PC-3 (cell line): ENCODE measurements at places on chromosomes 4 and X. TPM values are rescaled to one million over a fixed set of nuclear protein-coding genes. Genes with fewer than 3 reads are reported as not detected.

DNA sequence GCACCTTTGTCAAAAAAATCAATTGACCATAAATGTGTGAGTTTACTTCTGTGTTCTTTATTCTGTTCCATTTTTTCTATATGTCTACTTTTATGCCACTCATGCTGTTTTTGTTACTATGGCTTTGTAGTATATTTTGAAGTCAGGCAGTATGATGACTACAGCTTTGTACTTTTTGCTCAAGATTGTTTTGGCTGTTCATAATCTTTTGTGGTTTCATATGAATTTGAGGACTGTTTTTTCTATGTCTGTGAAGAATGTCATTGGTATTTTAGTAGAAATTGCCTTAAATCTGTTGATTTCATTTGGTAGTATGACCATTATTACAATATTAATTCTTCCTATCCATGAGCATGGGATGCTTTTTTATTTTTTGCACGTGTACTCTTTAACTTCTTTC lies 346.8 kb downstream of the PPP3CA start:
- H3K36me3 ChIP-seq = no peaks in the 10 kb centered on the region
- H3K4me1 ChIP-seq = no peaks in the 10 kb centered on the region
- no peaks in the 10 kb centered on the region for H3K27me3 ChIP-seq
- no peak overlapping the region for H3K27ac ChIP-seq

The GYPE gene
- not detected in 2 replicates for total RNA-seq

The CLCN4 gene
- 13.7 and 16.3 TPM in 2 replicates for total RNA-seq

GRCh38 chr4:110059556-110060191 lies 138.7 kb downstream of the ELOVL6 start:
- no peaks in the 10 kb centered on the region for H3K27me3 ChIP-seq
- peaks cover 34% of the 10 kb centered on the region for H3K4me1 ChIP-seq
- peak overlapping the region; percentile 26; the same call in 1 of the 2 replicates for H3K27ac ChIP-seq
- no peaks in the 10 kb centered on the region for H3K36me3 ChIP-seq

The CDX4 gene
- not detected in 2 replicates for total RNA-seq

DNA sequence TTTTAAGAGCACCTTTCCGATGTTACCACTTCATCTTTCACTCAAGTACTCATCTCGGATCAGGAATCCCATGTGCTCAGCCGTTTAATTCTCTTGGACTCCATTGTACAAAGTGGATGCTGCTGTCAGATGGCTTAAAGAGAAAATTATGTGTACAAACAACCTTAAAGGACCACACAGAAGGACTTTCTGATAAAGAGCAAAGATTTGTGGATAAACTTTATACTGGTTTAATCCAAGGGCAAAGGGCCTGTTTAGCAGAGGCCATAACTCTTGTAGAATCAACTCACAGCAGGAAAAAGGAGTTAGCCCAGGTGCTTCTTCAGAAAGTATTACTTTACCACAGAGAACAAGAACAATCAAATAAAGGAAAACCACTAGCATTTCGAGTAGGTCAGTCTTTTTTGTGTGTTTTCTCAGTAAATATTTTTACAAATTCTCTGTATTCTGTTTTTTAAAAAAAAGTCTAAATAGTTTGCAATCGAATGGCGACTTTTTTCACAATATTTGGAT lies 20.1 kb downstream of the MMAA start:
- H3K27ac ChIP-seq = no peak overlapping the region
- DNase-seq = no peak
- no peaks in the 10 kb centered on the region for H3K27me3 ChIP-seq
- H3K4me1 ChIP-seq = no peaks in the 10 kb centered on the region
- H3K4me3 ChIP-seq = no peak overlapping the region
- H3K36me3 ChIP-seq = no peaks in the 10 kb centered on the region

DNA sequence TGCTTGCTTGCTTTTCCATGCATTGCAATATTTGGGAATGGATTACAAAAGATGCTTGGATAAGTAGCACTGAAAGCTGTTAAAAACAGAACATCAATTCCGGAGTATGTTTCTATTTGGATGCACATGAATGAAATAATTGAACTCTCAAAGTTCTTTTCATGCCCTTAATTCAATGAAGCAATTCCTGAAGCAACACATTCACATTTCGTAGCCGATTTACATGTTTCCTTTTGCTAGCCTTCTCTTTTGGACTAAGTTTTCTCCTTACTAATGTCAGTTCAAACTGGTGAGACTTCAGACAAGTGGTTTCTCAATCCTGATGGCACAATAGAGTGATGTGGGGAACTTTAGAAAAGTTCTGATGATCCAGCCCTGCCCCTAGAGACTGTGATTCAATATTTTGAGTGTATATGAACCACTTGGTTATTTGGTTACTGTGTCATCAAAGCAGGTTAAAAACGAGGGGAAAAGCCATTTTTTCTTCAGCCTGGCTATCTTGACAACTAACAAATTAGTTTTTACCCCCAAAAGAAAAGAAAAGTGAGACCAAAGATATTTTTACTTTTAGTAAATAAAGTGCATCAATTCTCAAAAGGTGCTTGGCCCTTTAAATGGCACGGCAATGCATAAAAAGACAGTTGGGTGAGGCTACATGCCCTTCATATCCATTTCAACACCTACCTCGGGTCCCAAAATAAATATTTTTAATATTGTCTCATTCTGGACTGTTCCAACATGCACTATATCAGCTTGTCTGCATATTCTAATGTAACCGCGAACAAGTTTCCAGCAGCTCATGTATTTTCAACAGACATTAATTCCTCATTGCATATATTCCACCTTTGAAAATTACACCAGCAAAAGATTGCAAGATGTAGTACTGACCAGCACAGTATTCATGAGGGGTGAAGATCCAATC lies 90.1 kb upstream of the RPL34 start:
- H3K4me1 ChIP-seq = no peaks in the 10 kb centered on the region
- DNase-seq = no peak
- no peaks in the 10 kb centered on the region for H3K36me3 ChIP-seq
- no peak overlapping the region for H3K4me3 ChIP-seq
- no peak overlapping the region for H3K27ac ChIP-seq

DNA sequence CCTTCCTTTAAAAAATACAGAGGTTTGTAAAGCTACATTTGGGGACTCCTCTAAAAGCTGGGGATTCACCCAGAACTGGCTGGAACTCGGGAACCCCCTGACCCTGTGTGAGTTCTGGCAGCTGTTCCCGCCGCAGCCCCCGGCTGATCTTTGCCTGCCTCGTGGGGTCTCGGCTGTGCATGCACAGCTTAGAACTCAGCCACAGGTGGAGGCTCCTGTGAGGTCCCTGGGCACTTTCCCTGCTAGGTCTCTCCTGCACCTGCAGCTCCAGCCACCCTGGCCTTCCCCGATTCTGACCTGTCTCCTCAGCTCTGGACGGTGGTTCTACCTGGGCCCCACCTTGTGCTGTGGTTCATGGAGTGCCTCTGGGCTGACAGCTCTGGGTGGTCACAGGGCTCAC lies 48.6 kb upstream of the HGFAC start:
- no peaks in the 10 kb centered on the region for H3K36me3 ChIP-seq
- no peak overlapping the region for H3K4me3 ChIP-seq
- no peaks in the 10 kb centered on the region for H3K27me3 ChIP-seq
- no peak overlapping the region for H3K27ac ChIP-seq
- DNase-seq = no peak

DNA sequence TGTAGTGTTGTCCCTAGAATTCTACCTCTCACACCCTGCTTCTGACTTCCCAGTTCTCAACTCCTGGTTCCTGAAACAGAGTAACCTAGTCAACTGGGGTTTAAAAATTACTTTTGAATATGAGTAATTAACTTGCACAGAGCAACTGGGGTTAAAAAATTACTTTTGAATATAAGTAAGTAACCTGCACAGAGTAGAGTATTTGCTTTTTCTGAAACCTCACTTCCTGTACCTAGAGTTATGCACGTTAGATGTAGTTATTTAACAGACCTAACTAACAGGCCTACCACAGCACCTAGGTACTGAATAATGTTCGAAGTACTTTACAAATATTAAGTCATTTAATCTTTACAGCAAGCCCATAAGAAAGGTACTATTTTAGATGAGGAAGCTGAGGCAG lies 32.9 kb downstream of the SLC39A8 start:
- no peak overlapping the region for H3K4me3 ChIP-seq
- DNase-seq = no peak
- H3K4me1 ChIP-seq = no peaks in the 10 kb centered on the region
- H3K27me3 ChIP-seq = no peaks in the 10 kb centered on the region

The FRMPD4 gene
- total RNA-seq = 0.15 and 0.23 TPM in 2 replicates

The ADRA2C gene
- total RNA-seq = 0.52 TPM in 1 of 2 replicates, not detected in the other

GRCh38 chr4:171157462-171158082 lies 655.6 kb upstream of the GALNTL6 start:
- no peak overlapping the region for H3K4me3 ChIP-seq
- DNase-seq = no peak
- no peaks in the 10 kb centered on the region for H3K4me1 ChIP-seq
- H3K27ac ChIP-seq = no peak overlapping the region

- no peak for DNase-seq
- no peaks in the 10 kb centered on the region for H3K27me3 ChIP-seq
- H3K36me3 ChIP-seq = peaks cover 4% of the 10 kb centered on the region; the same call in 1 of the 2 replicates
- no peak overlapping the region for H3K27ac ChIP-seq
Measured at GRCh38 chr4:1231637-1232360, 17.1 kb downstream of the CTBP1 start.

The ZNF595 gene
- 7.4 TPM in 2 replicates for total RNA-seq

DNA sequence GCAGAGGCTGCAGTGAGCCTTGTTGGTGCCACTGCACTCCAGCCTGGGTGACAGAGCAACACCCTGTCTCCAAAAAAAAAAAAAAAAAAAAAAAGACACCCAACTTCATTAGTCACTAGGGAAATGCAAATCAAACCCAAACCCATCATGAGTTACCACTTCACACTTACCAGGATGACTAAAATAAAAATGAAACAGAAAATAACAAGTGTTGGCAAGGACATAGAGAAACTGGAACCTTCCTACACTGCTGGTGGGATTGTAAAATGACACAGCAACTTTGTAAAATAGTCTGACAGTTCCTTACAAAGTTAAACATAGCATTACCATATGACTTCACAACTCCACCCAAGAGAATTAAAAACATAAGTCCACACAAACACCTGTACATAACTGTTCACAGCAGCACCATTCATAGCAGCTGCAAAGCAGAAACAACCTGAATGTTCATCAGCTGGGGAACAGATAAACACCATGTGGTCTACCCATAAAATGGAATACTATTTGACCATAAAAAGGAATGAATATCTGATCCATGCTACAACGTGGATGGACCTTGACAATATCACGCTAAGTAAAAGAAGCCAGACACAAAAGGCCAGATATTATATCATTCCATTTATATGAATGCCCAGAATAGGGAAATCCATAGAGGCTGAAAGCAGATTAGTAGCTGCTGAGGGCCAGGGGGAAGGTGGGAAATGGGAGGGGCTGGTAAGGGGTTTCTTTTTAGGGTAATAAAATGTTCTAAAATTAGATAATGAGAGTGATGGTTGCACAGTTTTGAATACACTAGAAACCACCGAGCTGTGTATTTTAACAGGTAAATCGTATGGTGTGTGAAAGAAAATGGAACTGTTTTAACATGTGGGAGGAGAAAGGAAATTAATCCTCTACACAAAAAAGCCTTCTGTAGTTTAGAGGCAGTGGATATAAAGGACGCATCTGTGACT lies 18.3 kb downstream of the CD99L2 start:
- DNase-seq = no peak
- no peak overlapping the region for H3K27ac ChIP-seq
- H3K4me3 ChIP-seq = no peak overlapping the region
- 0 out of 2 replicates have a peak, but pooled peaks cover 7% of the 10 kb centered on the region for H3K36me3 ChIP-seq
- H3K4me1 ChIP-seq = no peaks in the 10 kb centered on the region

The FAT4 gene
- total RNA-seq = 0.95 and 1.4 TPM in 2 replicates

GRCh38 chrX:6095469-6095868 lies 133.2 kb downstream of the NLGN4X start:
- H3K36me3 ChIP-seq = no peaks in the 10 kb centered on the region
- H3K27ac ChIP-seq = no peak overlapping the region
- H3K4me3 ChIP-seq = no peak overlapping the region

- H3K4me1 ChIP-seq = no peaks in the 10 kb centered on the region
- DNase-seq = no peak
- no peak overlapping the region for H3K27ac ChIP-seq
- no peak overlapping the region for H3K4me3 ChIP-seq
- no peaks in the 10 kb centered on the region for H3K36me3 ChIP-seq
- H3K27me3 ChIP-seq = no peaks in the 10 kb centered on the region
Measured at GRCh38 chrX:40244980-40245379, 147.2 kb upstream of the BCOR start.

DNA sequence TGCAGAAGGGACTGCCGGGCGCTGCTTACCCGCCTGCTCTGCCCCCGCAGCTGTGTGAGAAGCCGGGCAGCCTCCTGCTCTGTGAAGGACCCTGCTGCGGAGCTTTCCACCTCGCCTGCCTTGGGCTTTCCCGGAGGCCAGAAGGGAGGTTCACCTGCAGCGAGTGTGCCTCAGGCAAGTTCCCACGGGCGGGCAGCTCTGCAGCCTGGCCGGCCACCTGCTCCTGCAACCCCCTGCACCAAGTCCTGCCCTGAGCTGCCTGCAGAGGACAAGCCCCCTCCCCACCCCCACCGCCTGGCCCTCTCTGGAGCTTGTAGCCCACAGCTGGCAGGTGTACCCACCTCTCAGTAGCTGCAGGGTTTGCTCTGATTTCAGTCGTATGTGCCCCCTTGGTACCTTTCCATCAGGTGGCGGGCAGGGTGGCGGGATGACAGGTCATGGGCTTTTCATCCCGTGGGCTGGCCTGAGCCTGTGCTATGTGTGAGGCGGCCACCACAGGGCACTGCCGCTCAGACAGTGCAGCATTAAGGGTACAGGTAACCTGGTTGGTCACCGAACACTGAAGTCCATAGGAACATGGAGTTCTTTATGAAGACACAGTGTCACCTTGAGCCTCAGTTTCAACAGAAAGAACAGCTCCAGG lies 56.6 kb downstream of the NELFA start:
- H3K27me3 ChIP-seq = no peaks in the 10 kb centered on the region
- no peaks in the 10 kb centered on the region for H3K4me1 ChIP-seq
- H3K36me3 ChIP-seq = peaks cover 13% of the 10 kb centered on the region; the same call in 1 of the 2 replicates
- no peak for DNase-seq
- no peak overlapping the region for H3K27ac ChIP-seq

The PCYT1B gene
- not detected in 2 replicates for total RNA-seq

GRCh38 chr4:89570931-89571330 lies 263.3 kb upstream of the GPRIN3 start:
- no peaks in the 10 kb centered on the region for H3K36me3 ChIP-seq
- peaks cover 24% of the 10 kb centered on the region for H3K27me3 ChIP-seq
- no peaks in the 10 kb centered on the region for H3K4me1 ChIP-seq
- no peak overlapping the region for H3K4me3 ChIP-seq
- no peak for DNase-seq

DNA sequence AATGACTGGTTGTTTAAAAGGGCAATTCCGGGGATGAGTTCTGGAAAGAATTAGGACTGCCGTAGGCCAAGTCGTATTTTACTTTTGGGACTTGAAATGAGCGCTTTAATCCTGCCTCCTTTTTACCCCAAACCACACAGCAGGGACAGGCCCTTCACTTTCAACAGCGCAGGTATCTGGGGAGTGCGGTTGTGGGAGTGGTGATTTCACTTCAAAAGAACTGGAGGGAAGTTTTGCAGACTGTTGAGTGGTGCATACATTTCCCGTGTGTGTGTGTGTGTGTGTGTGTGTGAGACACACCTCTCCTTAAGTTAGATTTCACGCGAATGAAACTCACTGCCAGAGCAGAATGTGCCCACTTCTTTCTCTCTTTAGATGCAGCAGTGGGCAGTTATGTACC lies 2.8 kb downstream of the NHS start:
- H3K27me3 ChIP-seq = no peaks in the 10 kb centered on the region
- no peak overlapping the region for H3K27ac ChIP-seq
- H3K36me3 ChIP-seq = no peaks in the 10 kb centered on the region
- peaks cover 18% of the 10 kb centered on the region for H3K4me1 ChIP-seq
- peak overlapping the region; percentile 91; the same call in 1 of the 2 replicates for H3K4me3 ChIP-seq

The COX7B gene
- 566 and 852 TPM in 2 replicates for total RNA-seq
